RWPE1 (cell line): ENCODE measurements at places on chromosomes 11 and 22.

GRCh38 chr11:126112547-126112946 is 49.9 kb upstream of the CDON start:
- DNase-seq, result no peak

DNA sequence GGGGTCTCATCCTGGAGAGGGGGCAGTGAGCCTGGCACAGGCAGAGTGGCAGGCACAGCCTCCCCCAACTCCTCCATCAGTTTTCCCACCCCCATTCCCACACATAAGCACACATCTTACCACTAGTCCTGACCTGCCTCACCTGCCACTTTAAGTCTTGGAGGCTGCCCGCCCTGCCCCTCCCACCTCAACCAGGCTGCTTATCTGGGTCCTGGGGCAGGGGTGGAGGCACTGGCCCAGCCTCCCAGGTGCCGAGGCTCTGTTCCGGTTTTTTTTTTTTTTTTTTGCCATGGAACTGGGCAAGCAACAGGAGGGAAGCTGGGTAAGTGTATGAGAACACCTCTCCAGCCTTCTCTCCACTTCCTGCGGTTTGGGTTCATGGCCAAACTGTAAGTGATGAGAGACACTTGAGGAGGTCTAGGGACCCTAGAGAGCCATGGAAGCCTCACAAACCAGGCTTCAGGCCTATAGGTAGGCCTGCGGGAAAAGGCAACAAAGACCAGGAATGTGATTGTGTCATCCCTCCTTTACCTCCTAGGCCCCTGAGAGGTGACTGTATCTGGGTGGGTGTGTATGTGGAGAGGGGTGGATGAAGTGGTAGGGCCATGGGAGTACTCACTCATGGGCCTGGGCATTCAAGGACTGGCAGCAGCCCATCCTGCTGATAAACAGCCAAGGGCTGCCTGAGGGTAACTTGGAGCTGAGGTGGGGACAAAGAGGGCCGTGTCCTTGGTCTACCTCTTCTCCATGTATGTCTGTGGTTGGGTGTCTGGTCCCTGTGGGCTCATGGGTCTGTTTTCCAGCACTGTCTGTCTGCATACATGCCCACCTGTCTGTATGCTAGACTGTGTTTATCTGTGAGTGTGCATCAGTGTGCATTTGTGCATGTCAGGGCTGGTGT is 22.6 kb downstream of the PHLDB1 start:
- DNase-seq, result peak; percentile 37

DNA sequence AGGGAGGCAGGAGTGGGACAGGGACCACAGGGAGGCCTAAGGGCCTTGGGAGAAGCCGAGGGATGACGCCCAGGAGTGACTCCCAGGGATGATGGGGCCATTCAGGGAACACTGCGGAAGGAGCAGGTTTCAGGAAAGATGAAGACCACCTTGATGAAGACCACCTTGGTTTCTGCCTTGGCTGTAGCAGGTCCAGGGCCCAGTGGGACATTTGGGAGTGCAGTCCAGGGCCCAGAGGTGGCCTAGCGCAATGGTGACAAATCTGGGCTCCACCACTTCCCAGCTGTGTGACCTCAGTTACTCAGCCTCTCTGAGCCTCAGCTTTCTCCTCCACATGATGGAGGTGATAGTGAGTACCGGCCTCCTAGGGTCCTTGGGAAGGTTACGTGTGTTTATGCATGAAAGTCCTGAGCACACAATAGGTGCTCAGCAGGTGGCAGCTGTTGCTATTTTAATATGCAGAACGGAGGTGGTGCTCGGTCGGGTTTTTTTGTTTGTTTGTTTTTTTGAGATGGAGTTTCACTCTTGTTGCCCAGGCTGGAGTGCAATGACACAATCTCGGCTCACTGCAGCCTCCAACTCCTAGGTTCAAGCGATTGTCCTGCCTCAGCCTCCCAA is 770 bp downstream of the TSGA10IP start:
- DNase-seq, result no peak

- peak; percentile 8 for DNase-seq
Observed at GRCh38 chr22:50114221-50115021, 24.6 kb downstream of the MOV10L1 start.

DNA sequence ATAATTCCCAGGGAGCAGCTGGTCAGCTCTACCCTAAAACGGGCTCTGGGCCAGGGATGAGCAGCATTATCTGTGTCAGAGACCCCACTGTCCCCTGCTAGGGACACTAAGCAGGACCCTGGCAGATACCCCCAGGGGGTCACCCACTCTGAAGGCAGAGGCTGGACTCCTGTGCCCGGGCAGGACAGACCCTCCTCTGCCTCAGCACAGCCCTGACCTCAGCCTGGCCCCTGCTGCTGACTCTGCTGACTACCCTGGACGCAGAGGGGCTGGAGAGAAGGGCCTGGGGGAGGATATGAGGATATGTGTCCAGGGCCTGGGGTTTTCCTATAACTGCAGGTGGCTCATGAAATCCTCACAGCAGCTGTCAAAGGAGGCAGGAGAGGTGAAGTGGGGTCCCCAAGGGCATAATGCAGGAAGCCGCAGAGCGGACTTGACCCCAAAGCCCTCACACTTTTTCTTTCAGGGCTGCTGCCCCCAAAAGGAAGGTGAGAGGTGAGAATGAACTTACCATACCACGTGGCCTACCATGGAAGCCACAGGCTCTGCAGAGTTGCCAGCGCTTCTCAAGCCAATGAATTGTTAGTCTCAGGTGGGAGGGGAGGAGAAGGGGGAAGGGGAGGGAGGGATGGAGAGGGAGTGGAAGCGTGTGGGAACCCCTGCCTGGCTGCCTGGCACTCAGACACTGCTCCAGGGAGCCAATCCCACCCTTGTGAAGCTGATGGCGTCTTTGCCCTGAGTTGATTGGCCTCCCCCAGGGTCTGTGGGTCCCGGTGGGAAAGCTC is 76.7 kb upstream of the WNT11 start:
- DNase-seq, result no peak

- peak; percentile 71 for DNase-seq
Observed at GRCh38 chr11:106424111-106424510, 346.6 kb downstream of the AASDHPPT start.

GRCh38 chr11:92595052-92595451 is 370.4 kb downstream of the FAT3 start:
- DNase-seq, result no peak

DNA sequence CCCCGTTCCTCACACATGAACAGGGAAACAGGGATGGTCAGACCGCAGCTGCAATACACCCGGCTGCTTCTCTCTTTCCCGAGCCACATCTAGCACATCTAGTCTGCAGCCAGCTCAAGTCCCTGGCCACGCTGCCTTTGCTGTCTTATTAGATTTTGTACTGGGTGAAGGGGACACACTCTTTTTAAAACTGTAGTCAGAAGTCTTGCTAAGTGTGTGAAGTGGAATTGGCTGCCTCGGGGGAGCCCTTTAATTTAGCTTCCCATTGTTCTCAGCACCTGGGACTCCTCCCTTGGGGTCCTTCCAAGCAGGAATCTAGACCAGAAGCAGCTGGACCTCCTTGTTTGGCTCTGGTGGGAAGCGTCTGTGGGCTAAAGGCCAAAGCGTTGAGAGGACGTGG is 420.0 kb downstream of the CTTN start:
- no peak for DNase-seq

DNA sequence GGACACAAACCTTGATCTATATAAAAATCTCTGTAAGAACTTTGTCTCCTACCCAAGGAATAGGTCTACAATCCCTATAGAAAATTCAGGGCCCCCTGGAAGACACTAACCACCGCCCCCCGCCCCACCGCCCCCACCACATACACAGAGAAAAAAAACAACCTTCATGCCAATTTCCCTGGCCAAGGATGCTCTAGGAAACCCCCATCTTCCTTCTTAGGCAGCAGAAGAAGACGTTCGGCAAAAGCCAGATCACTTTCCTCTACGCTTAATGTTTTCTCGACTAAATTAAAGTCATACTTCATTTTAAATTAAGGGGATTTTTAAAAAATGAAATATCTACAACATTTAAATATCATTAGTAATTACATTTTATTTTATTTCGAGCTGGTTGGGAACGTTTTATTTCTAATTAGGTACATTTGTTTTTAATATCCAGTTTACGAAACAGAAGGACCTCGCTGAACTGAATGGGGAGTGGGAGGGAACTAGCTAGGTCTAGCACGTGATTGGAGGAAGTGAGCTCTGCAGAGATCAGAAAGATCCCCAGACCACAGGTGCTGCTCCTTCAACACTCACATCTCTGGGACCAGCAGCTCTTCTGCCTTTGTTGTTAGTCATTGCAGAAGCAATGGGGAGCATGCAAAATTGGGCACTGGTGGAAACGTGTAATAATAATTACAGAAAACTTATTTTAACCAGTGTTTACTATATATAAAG is 472.3 kb downstream of the MN1 start:
- DNase-seq, result no peak

GRCh38 chr11:44761551-44761961 is 34.8 kb downstream of the TSPAN18 start:
- no peak for DNase-seq

GRCh38 chr11:31995032-31995431 is 95.8 kb upstream of the RCN1 start:
- no peak for DNase-seq

- DNase-seq, result no peak
Observed at GRCh38 chr11:61910187-61911127, 6.9 kb downstream of the RAB3IL1 start.

- no peak for DNase-seq
Observed at GRCh38 chr11:94423507-94423906, 22.3 kb upstream of the GPR83 start.

DNA sequence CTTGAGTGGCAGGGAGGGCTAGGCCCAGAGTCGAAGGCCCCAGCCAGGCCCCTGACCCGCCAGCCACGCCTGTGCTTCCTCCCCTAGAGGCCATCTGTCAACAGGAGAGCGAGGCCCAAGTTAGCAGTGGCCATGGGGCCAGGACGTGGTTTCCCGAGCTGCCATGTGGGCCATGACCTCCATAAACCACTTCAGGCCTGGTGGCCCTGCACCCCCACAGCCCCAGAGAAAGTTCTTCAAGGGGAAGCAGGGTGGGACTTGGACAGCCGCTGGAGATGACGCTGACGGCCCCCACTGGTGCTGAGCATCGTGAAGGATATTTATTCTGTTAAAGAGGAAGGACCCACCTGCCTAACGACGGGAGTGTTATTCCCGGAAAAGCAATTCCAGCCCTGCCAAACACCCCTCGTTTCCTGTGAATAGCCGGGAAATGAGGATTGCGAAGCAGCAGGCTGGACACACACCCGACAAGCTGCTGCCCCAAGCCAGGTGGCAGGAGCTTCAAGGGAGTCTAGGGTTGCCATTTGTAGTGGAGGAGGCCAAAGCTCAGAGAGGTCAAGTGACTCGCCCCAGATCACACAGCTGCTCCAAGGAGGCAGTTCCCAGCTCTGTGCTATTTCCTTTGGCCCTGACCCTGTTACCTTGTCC is 12.8 kb downstream of the PRR5 start:
- no peak for DNase-seq

DNA sequence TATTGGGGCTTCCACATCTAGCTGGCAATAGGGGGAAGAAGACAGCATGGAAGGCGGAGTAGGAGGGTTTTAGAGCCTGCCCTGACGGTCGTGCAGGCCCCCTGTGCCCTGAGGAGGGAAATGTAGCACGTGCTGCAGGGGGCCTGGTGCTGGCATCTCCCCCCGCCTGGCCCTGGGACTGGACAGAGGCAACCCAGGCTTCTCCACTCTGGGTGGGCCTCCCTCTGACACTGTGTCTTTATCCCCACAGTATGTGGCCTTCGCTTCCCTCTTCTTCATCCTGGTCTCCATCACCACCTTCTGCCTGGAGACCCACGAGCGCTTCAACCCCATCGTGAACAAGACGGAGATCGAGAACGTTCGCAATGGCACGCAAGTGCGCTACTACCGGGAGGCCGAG is 36.8 kb downstream of the KCNC1 start:
- no peak for DNase-seq

DNA sequence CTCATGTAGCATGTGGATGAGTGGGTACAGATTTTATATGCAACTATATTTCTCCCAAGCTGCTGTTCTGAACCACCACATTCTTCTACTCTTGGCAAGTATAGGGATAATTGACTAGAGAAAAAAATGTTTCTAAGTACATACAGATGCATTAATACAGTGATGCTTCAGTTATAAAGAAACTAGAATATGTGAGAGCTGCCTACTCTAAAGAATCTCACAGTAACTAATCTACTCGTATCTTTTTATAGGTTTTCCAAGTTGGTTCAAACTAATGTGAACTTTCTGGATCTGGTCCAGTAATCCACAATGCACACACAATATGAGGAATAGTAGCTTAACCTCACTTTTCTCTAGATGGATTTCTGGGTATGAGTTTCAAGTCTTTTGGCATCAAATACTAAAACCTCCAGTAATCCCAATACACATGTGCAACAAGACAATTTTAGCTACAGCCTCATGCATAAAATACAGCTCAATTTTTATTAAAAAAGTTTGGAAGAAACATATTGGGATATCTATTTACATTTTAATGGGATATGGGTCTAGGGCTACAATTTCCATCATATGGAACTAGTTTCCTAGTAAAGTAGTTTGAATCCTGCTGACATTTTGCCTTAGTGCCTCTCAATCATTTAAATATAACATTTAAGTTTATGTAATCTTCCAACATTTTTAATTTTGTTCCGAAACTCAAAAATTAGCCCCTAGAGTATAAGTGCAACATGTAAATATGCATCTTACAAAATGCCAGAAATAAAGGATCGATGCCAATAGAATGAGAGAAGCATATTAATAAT is 2209.7 kb downstream of the LRRC4C start:
- no peak for DNase-seq

GRCh38 chr11:43504316-43504950 is 145.7 kb downstream of the TTC17 start:
- peak; percentile 51 for DNase-seq

- DNase-seq, result no peak
Observed at GRCh38 chr11:35765211-35765610, 102.6 kb downstream of the TRIM44 start.

DNA sequence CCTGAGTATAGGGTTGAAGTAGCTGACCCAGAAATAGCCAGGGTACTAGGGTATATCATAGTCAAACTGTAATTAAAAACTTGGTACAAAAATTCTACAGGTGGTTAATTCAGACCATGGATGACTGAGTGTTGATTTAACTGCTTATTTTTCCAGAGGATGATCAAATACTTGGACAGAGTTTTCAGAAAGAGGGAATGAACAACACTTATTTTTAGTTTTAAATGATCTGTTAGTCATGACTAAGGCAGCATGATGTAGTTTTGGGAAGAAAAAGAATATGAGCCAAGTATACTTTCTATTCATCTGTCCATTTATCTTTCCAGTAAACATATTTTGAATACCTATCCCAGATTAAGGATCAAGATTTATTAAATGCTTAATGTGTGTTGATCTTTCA is 19.8 kb upstream of the CCDC89 start:
- DNase-seq, result no peak

DNA sequence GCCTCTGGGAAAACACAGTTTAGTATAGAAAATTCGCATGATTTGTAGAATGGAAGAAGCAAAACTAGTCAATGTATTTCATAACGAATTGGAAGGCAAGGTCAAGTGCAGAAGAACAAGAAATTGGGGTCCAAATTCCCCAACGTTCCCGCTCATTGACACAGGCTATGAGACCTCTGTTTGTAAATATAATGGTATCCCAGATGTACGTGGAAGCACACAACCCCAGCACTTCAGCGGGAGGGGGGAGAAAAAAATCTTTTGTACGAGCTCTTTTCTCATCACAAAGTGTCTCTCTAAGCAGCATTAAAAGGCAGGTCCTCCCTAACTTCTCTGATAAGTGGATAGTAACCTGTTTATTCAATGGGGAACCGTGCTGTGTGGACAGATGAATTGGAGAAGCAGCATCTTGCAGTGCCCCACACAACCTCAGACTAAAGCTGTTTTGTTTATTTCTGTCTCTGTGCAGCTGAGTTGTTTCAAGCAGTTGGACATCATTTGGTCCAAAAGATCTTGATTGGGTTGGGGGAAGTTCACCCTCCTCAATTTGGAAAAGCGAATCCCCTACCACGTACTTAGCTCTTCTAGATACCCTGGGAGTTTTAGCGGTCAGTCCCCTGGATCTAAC is 1.1 kb upstream of the GAB2 start:
- DNase-seq, result no peak
